ENCODE measurements at places on chromosomes 3 and 15.

DNA sequence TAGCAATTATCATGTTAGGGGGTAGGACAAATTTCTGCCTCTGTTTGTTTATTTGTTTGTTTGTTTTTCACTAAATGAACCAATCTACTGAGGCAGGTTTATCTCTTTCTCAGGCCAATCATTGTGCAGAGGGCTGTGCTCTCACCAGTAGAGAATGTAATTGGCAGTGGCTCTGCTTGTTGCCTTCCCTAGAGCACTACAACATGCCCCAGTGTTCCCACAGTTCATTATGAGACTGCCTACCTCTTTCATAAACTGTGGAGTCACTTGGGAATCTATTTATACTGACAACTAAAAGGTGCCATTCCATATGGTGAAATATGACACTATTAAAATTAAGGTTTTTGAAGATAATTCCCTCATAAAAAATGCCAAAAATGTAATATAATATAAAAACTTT lies 196.3 kb upstream of the ALCAM start:
- DNase-seq: no peak

DNA sequence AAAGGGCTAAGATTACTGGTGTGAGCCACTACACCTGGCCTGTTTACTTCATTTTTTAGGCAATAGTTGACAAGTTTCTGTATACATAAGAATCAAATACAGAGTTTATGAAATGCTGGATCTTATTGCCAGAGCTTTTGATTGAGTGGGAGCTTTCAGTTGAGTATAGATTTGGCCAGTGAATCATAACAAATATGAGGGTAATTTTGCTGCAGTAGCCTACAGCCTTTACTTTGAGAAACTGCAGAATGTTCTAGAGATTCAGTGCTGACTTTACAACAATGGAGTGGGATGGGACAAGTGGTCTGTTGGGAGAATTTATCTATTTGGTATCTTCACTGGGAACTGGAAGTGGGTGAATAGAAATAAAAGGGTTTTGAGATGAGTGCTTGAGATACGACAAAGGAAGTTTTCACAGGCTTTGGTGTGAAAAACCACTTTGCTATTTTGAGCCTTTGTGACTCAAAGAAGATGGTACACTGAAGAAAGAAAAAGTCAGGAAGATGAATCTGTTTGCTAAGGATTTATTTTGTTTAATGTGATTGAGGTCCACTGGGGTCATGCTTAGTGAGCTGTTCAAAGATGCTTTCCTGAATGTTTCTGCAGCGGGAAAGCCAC lies 227.8 kb downstream of the UBE2E2 start:
- no peak for DNase-seq

- DNase-seq: no peak
These were observed 7.7 kb upstream of the ACTC1 start for GRCh38 chr15:34802803-34803750.

DNA sequence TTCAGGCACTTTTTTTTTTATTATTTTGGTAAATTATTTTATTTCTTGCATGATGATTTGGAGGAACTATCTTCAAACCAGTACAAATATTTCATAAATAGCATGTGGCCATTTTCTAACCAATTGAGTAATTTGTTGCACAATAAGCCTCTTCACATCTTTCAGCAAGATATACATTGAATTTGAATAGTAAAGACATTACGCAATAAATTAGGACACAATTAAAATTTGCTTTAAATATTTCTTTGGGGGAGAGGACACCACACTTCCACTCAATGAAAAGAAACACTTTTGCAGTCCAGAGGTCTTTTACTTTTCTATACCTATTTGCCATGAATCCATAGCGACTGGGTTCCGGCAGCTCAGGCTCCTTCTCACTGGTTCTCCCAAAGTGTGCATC lies 762.6 kb upstream of the GOLIM4 start:
- DNase-seq: no peak

DNA sequence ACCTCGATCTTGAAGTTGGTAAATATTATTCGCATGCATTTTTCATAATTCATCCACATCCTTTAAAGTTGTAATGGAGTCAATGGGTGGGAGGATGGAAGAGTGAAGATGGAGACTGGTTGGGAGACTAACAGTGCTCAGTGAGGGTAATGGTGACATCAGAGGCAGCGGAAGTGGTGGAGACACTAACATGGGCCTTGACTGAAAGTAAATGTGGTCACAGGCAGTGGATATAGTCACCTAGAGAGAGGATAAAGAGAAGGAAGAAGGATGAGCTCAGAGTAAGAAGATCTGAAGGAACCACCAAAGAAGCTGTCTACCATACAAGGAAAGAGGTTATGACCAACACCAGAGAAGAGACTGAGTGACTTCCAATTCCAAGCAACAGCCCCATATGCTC lies 281.6 kb upstream of the STT3B start:
- DNase-seq: no peak

- no peak for DNase-seq
These were observed 26.1 kb downstream of the NCBP2 start for GRCh38 chr3:196916221-196916620.

DNA sequence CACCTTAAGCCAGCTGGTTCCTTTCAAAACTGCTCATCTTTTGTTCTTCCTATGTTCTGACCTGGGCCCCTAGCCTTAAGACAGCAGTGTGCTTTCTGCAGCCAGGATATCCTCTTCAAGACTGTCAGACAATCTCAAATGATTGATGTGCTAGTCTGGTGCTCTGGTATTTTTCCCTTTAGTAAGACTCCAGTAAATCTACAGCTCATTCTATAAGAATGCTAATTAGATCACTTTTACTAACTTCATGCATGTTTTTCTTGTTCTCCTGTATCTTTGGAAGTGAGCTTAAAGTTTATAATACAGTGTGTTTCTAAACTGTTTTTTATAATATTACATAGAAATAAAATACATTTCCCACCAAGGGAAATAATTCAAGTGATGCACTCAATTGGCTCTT lies 220.9 kb upstream of the NANOGP8 start:
- DNase-seq: no peak

All from HEK293T (cell line).